ENCODE measurements at places on chromosomes 11 and 22. TPM values are rescaled to one million over a fixed set of nuclear protein-coding genes. Genes with fewer than 3 reads are reported as not detected.

The APOBEC3B gene
- total RNA-seq = 1.5 TPM

The F2 gene
- total RNA-seq = not detected

The RAB30 gene
- total RNA-seq = 33.9 TPM

The YDJC gene
- 31.0 TPM for total RNA-seq

The KRTAP5-7 gene
- not detected for total RNA-seq

The GAB4 gene
- total RNA-seq = not detected

The CD44 gene
- total RNA-seq = 1,497 TPM

The UPK3A gene
- 0.37 TPM for total RNA-seq

The KIAA1671 gene
- total RNA-seq = 3.2 TPM

The TMPRSS4 gene
- not detected for total RNA-seq

The CDC42BPG gene
- total RNA-seq = 4.0 TPM

- no peak for DNase-seq
These were observed 958 bp upstream of the TUT1 start for GRCh38 chr11:62592146-62592815.

DNA sequence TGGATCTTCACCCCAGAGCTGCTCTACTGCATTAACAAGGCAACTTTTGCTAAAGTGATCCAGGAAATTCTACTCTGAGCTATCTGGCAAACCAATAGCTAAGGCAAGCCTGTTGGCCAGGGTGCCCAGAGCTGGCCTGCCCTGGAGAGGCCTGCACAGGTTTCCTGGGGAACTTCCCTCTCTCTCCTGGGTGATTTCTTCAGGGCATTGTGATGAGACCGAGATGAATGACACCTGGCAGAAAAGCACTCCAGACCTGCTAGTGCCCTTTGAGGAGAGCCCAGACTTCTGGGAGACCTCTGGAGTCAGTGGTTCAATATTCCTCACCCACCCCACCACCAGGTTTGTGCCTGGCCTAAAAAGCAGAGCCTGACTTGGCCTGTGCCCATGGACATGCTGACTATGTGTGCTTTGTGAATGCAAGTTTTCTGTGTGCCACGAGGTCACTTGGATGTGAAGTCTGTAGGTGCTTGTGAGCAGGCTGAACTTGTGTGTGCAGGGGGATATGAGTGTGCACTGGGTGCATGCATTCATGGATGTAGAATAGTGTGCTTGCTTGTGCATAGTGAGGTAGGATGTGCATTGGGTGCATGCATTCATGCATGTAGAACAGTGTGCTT, 4.4 kb upstream of the APLNR start:
- DNase-seq = no peak

GRCh38 chr22:49755631-49756001, 72.1 kb downstream of the BRD1 start:
- no peak for DNase-seq

DNA sequence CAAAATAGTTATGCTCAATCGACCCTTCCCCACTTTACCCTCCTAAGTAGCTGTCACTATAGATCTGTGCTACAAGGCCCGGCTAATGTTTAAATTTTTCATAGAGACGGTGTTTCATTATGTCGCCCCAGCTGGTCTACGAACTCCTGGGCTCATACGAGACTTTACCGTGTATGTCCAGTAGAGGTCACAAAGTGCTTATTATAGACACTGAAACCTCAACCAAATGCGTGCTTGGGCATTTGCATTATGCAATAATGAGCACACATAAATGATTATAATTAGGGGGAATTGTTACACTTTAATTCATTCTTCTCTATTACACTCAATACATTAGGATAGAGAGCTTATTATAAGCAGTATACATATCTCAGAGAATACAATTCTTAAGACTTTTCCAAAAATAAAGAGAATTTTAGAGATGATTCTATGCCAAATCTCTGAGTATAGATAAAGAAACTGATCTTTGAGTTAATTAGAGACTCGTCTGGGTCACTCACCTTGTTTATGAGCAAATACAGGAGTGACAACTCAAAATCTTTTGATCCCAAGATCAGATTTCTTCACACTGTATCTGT, 12.5 kb upstream of the MRPL16 start:
- no peak for DNase-seq

- no peak for DNase-seq
These were observed 85.3 kb upstream of the HEPHL1 start for GRCh38 chr11:93935826-93936225.

GRCh38 chr11:93662175-93662570, 691 bp downstream of the CEP295 start:
- no peak for DNase-seq

GRCh38 chr11:2940921-2941821, 12.0 kb upstream of the PHLDA2 start:
- DNase-seq = no peak

- no peak for DNase-seq
These were observed 608 bp downstream of the NIPSNAP1 start for GRCh38 chr22:29580200-29580810.

DNA sequence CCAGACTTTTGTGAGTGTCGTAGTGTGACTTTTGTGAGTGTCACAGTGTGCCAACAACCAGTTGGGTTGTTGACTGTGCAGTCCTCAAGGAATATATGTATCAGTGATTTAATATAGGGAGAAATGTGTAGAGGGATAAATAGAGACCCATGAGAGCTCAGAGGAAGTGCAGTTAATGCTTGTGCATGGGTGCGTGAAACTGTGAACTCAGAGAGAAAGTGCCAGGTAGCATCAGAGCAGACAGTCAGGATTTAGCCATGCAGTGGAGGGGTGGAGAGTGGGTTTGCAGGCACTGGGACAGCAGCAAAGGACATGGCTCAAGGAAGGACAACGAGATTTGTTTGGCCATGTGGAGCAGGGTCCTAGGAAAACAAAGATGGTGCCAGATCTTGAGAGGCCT, 33.6 kb downstream of the YWHAH start:
- DNase-seq = no peak

GRCh38 chr22:29143941-29144785, 61.5 kb upstream of the EMID1 start:
- no peak for DNase-seq

DNA sequence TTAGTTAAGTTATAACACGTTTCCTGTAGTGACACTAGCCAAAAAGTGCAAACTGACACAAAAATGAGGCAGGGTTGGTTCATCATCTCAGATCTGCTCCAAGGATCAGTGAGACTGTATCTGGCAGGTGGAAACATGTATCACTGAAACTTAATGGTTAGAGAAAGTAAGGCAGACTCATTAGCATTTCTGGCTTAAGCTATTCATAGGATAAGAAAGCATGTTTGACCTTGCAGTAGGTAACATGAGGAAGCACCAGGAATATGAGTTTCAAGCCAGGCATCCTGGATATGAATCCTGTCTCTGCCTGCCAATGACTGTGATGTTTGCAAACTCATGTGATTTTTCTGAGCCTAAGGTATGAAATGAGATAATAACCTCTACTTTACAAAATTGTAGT, 732.1 kb downstream of the NELL1 start:
- no peak for DNase-seq

DNA sequence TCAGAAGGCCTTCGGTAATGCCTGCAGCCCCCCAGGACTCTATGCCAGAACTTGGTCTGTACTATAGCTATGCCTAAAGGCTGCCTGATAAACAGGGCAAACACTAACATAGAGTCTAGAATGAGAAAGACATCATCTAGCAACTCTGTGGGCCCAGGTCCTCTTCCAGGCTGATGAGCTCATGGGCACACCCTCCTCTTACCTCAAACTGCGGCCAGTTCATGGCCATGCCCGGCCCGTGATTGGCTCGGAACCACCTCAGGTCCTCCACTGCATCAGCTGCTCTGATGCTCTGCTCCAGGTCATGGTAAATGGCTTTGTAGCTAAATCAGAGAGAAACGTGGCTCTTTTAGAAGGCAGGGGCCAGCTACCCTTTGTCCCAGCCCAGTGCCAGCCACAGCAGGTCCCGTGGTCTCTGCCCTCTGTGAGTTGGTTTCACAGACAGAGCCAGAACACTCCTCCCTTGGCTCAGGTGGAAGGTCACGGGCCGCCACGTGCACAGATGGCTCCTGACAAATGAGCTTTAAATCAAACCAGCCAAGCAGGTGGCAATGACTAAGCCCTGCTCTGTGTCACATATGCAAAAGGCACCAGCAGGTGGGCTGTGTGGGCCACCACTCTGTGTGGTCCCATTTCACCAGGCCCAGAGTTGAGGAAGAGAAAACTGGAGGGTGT, 25.0 kb upstream of the ARFGAP3 start:
- no peak for DNase-seq

DNA sequence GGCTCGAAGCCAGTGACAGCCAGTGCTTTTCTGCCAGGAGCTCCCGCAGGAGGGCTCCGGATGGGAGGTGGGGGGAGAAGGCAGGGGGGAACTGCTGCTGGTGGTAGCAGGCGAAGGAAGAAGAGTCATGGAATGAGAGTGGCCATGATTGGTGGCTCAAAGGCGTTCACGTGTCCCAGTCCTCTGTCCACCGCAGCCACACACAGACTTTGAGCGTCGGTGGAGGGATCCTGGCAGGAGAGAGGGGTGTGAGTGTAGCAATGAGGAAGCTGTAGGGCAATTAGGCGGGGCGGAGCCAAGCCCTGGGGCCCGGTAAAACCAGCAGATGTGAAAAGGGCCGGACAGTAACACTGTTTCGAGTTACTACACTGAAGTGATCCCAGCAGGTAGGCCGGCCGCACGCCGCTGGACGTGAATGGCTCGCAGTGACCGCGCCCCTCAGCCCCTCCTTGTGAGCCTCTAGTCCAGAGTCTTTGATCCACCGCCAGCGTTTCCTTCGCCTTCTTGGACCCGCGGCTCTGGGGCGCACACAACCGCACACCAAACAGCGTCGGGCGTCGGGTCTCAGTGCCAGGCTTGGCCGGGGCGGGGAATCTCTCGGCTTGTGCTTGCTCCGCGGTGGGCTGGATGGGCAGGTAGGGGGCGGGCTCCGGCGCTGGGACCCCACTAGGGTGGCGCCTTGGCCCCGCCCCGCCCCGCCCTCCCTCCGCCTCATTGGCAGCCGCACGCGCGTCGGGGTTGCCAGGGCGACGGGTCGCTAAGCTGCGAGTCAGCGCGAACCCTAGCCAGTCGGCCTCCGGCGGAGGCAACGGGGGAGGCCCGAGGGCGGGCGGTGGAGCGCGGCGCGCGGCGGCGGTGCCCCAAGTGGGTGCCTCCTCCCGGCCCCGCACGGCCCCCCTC, at the start of gene LRRC10B:
Gene LRRC10B (plus strand): TSS at position 788 of the 900 bp plus-strand sequence. CDS start 250 bp downstream, outside the sequence.
- DNase-seq = no peak

DNA sequence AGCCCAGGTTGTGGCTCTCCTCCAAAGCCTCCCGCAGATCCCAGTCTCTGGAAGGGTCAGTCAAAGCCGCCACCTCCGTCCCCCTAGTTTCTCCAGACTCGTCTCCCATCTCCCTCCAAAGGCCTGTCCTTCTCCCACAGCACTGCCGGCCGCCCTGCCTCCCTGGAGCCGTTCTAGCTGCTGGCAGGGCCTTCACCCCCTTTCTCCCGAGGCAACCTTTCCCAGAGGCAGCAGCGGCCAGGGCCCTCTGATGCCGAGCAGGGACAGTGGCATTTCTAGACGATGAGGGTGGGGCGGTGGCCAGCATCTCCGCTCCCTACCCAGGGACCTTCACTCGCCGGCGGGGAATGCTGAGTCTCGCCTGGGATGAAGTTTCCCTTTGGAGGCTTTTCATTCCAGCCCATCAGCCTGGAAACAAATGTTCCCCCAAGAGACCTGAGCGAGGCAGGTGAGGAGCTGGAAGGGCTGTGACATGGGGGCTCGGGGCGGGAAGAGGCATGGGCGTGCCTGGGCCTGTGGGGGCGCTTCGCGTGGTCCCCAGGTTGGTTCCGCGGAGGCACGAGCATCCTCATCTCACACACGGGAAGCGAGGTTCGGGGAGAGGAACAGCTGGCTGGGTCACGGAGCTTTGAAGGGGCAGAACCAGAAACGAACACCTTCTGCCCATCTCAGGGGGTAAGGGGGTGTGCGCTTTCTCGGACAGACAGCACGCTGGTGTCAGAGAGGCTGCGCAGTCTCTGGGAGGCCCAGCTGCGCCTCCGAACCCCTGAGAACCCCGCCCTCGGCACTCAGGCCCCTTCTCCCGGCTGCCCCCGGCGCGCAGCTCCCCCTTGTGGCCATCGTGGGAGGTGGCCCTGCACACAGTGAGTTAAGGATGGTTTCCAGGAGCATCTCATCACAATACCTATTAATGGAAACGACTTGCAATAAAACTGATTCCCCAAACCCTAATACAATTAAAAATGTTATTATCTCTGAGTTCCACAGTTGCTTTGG, 18.1 kb upstream of the KLHL35 start:
- no peak for DNase-seq

GRCh38 chr11:22342211-22343031, 4.2 kb downstream of the SLC17A6 start:
- DNase-seq = no peak
